ENCODE measurements at places on chromosomes 2 and 18.
A peak's percentile ranks its signal among the peaks of the same experiment; 100 is the strongest.

GRCh38 chr2:1730015-1730927 is 14.0 kb downstream of the PXDN start:
- peak; percentile 86 for DNase-seq

GRCh38 chr2:14619441-14619840 is 13.1 kb upstream of the LRATD1 start:
- DNase-seq, result peak; percentile 78

DNA sequence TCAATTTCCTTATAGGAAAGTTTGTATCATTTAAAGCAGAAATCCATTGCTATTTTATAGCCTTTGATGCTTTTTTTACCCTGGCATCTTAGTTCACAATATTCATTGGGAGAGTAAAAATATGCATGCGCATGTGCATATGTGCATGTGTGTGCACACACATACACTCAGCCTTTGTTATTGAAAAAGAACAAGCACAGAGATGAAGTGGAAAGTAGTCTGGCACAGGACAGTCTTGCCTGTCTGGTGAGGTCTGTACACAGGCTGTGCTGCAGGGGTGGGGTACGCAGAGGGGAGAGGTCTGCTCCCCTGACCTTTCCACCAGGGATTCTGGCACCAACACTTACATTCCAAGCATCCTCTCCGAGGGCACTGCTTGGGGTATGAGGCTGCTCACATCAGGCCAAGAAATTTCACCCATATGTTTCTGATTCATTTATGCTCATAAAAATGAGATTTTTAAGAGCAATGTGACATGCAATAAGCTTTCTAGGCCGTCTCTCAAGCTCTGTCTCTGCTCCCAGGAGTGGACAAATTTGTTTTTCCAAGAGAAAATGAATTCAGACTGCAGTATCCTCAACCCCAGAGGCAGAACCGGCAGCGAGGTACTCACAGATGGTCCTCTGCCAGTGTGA is 237.2 kb downstream of the INSIG2 start:
- no peak for DNase-seq

GRCh38 chr18:57409650-57410049 is 25.5 kb upstream of the ONECUT2 start:
- DNase-seq, result no peak

DNA sequence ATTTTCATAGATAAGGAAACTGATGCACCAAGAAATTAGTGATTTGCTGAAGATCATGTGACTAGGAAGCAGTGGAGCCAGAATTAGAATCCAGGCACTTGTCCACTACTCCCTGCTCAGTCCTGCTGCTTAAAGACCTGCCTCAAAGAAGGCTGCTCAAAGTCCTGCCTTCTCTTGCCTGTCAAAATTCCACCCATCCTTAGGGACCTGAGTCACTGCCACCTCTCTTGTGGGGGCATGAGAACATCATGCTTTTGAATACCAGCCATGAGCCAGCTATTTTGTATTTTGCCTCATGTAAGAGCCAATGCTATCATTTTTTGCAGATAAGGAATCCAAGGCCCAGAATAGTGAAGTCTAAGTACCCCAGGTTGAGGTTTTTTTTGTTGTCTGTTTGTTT is 47.1 kb downstream of the DDX1 start:
- DNase-seq, result peak; percentile 68

GRCh38 chr2:53629501-53629900 is 138.1 kb upstream of the CHAC2 start:
- DNase-seq, result no peak

DNA sequence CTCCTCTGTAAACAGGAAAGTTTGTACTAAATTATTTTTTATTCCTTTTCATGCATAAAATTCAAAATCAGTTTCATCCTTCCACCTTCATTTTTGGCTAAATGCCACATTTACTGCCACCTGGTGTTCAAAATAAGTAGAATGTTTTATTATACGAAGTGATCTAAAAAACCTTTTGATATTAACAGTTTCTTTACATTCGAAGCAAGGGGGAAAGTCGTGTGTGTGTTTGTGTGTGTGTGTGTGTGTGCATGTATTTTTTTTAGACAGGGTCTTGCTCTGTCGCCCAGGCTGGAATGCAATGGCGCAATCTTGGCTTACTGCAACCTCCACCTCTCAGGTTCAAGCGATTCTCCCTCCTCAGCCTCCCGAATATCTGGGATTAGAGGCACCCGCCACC is 9.0 kb upstream of the SCN9A start:
- DNase-seq, result peak; percentile 41

DNA sequence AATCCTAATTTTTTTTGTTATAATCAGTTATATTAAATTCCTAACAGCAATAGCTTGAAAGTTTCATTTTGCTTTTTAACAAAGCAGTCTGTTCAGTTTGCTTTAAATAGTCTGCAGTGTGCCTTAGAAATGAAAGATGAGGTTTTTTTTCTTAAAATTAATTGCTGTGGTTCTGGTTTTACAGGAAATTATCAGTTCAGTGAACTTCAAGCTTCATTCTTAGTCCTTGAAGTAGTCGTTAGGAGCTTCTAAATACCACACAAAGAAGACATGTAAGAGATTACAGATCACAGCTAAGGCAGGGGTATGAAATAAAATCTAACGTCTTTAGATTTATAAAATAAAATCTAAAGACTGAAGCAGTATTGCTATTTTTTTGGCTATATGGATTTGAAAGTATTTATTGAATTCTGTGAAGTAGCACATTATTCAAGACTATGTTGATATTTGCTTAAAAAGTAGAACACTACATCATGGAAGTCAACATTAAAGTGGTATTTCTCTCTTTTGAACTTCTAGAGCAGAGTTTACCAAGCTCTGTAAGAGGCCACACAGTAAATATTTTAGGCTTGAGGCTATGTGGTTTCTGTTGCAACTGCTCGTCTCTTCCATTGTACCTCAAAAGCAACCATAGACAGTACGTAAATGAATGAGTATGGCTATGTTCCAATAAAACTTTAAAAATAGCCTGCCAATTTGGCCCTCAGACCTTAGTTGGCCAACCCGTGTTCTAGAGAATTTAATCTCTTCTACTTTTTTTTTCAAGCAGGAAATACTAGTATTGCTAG is 81.5 kb upstream of the STON1 start:
- peak; percentile 72 for DNase-seq

GRCh38 chr2:174760845-174761473 is 3.3 kb downstream of the CHRNA1 start:
- DNase-seq, result no peak

GRCh38 chr18:53567929-53568574 is 656.4 kb downstream of the MBD2 start:
- peak; percentile 30 for DNase-seq

GRCh38 chr18:22871809-22872525 is 61.2 kb upstream of the RBBP8 start:
- DNase-seq, result peak; percentile 23

DNA sequence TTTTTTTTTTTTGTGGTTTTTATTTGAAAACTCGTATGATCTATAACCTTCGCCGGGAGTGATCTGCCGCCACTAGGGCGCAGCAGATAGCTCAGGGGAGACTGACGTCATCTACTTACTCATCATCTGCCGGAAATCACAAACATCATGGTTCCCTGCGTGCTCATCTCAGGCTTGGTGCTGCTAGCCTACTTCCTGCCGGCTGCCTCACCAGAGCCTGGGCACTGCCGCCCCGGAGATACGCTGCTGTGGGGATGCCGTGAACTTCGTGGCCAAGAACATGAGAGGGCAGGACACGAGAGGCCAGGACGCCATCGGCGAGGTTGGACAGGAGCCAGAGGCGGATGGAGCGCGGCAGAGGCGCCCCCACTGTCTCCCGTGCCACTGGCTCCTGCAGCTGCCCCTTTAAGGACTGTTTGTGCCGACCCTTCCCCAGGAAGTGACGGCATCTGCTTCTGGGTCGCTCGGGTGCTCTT is 68.8 kb downstream of the DOK6 start:
- peak; percentile 30 for DNase-seq

DNA sequence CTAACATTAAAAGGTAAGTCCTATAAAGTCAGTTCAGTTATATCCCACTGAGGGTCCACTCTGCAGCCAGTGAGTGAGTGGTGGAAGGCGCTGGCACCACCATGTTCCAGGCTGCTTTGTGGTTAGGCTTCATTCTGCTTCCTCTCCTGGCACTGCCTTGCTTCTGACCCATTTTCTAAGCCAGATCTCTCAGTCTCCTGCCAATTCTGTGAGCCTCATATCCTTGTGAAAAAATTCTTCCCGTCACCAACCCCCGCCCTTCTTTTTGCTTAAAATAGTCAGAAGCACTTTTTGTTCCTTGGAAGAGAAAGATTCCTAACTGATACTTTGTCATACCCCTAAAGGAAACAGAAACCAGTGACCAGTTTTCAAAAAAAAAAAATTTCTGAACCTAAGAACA is 139.8 kb upstream of the NCK2 start:
- DNase-seq, result no peak

DNA sequence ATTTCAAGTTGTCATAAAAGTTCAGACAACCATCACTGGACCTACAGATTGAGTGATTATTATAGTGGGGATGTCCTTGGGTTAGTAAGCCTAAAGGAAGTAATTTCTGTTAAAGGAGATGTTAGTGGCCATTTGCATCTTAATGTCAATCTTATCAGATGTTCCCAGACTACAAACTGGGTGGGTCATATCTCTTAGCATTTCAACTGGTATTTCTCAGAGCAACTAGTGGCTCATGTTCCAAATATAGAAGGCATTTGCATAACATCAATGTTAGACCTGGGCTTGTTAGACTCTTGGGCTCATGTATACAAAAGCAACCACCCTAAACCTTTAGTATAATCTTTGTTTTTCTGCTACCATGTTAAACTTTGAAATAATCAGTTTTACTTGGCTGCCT is 17.9 kb downstream of the PLEKHA3 start:
- no peak for DNase-seq

- DNase-seq, result peak; percentile 84
Observed at GRCh38 chr2:224946895-224947294, 95.4 kb downstream of the DOCK10 start.

GRCh38 chr2:206361407-206362045 is 81.8 kb upstream of the ADAM23 start:
- DNase-seq, result no peak

DNA sequence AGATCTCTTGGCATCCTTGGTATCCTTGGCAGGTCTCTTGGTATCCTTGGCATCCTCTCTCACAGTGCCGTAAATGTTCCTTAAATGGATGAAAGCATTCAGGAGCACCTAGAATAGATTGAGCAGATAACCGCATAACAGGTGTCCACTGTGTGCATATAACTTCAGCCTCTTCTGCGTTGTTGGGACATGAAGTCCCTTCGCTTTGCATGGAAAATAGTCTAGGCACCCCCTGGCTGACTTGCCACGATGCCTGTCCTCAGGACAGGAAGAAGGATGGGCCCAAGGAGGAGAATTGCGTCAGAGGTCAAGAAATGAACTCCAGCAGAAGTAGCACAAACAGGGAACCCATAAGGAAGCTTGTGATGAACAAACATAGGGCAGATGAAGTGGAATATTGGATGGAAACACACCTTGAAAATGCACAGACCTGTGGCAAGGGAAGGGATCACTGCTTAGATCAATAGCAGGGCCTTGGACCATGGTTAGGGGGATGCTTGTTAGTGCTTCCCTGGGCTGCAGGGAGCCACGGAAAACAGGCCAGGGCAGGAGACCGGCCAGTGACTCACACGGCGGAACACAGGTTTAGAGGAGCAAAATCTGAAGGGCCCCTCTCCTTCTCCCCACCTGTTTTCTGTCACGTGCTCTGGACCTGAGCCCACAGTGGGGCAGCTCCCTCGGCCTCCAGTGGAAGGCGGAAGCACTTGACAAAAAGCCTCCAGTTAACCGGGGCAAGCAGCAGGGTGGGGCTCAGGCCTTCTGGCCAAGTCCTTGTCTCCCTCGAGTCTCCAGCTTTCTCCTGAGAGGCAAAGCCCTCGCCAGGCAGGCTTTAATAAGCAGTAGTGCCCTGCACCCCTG is 99.2 kb upstream of the ASAP2 start:
- DNase-seq, result no peak

GRCh38 chr2:67918471-67918870 is 144.3 kb downstream of the C1D start:
- no peak for DNase-seq

- DNase-seq, result peak; percentile 61
Observed at GRCh38 chr2:44244135-44244871, 31.0 kb upstream of the SLC3A1 start.

DNA sequence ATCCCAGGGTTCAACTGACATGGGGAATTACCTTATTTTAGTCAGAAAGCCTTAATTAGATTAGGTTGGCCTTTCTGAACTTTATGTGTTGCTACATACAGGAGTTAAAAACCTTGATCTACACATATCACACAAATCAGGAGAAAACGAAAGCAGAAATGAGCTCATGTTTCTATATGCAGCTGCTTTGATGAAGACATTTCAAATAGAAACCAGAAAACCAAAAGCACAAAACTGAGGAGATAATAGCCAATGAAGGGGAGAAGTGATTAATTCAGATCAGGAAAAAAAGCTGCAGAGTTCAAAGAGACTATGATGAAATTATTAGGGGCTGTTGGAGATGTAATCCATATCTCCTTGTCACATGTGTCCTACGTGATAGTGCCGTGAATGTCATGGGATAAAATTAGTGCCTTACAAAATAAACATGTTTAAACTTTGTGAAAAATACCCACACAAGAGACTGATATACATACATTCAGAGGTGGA is 255.0 kb downstream of the CAMKMT start:
- no peak for DNase-seq

GRCh38 chr2:154433010-154433409 is 265.5 kb upstream of the KCNJ3 start:
- no peak for DNase-seq

GRCh38 chr18:63908858-63909257 is 1.1 kb downstream of the SERPINB10 start:
- no peak for DNase-seq

DNA sequence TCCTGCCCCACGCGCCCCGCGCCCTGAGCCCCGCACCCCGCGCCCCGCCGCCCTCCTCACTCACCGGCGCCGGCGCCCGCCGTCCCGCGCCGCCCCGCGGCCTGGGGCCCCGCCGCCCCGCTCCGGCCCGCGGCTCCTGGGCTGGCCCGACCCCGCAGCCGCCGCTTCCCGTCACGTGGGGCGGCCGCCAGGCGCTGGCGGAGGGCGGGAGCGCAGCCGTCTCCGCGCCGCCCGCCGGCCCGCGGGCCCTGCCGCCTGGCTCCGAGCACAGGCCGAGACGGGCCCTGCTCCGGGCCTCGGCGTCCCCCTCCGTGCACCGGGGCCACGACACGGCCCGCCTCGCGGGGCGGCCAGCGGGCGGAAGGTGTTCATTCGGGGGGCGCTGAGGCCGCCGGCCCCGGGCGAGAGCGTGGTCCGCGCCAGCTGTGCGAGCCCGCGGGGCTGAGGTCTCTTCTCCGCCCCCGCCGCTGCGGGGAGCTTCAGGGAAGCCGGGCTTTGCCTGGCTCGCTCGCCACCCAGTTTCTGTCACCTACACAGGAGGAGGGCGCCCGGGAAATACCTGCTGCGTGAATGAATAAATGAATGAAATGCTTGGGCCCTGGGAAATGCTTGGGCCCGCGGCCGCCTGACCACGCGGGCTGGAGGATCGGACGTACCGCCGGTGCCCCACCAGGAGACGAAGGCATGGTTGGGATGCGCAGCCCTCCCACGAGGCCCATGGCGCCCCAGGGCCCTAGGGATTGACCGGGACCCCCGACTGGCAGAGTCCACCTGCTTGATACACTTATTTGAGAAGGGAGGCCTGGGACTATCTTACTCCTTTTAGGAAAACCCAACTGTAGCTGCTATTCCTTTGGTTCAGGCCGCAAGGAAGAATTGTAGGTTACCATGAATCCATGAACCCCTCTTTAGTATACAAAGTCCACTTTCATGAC is at the start of gene TGFBRAP1:
TGFBRAP1 (minus strand) TSS at position 175 of the 935 bp plus-strand sequence. CDS start 21,434 bp downstream, outside the sequence.
- DNase-seq, result peak; percentile 66
